Type B pancreatic cell (in vitro differentiated cells): ENCODE measurements at places on chromosomes 1 and 21.

DNA sequence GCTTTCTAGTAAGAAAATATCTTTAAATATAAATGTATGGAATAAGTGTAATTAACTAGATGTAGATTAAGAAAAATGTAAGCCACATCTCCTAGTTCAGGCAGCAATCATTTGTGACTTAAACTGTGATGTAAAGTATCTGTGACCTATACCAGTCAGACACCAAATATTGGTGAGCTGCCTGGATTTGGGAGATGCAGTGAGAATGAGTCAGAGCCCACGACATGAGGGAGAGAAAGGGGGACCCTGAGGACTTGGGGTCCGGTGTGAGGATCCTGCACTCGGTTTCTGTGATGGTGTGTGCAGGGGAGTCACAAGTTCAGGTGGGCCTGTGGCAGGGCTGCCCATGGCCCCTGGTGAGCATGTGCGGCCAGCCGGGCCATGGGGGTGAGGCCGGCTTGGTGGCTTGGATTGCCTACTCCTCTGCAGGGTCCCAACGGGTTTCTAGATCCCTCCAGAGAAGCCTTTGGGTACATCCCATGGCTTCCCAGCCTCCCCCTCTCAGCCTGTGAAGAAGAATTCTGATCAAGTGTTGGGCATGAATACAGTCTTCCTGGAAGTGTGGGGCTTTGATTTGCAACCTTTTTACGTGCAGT lies 19.0 kb upstream of the ABCG1 start:
- DNase-seq, result no peak

DNA sequence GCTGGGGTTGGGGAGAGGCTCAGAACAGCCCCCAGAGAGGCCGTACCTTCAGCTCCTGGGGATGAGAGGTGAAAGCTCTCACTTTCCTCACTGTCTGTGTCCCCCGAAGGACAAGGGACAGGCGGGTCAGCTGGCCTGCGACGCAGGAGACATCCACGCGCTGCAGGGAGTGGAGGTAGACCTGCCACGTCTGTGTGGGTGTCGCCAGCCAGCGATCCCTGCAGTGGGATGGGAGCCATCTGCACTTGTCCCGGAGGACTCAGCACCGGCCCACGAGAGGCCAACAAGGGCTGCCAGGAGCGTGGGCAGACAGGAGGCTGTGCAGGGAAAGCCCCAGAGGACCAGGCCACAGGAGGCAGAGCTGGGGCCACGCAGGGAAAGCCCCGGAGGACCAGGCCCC lies 127.2 kb downstream of the NPHP4 start:
- no peak for DNase-seq

DNA sequence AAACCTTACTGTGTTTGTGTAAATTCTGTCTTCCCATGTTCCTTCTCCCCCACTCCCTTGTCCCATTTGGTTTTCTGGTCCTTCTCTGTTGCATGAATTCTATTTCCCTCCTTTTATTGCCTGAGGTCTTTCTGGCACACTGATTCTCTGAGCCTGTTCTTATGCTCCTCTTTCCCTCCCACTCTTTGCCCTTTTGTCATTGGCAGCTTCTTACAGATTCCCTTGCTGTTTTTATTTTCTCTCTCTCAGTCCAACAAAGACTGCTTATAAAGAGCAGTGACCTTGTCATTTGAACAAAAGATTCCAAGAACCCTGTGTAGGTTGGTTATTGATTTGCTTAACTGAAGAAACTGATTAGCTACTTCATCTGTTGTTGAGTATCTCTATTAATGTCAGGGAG lies 49.7 kb downstream of the GPR52 start:
- DNase-seq, result no peak

- no peak for DNase-seq
Observed at GRCh38 chr21:35484851-35485250, 435.7 kb upstream of the RUNX1 start.

- DNase-seq, result no peak
Observed at GRCh38 chr1:179325836-179326235, 32.2 kb downstream of the SOAT1 start.

GRCh38 chr1:164644774-164645644 lies 86.0 kb downstream of the PBX1 start:
- no peak for DNase-seq

DNA sequence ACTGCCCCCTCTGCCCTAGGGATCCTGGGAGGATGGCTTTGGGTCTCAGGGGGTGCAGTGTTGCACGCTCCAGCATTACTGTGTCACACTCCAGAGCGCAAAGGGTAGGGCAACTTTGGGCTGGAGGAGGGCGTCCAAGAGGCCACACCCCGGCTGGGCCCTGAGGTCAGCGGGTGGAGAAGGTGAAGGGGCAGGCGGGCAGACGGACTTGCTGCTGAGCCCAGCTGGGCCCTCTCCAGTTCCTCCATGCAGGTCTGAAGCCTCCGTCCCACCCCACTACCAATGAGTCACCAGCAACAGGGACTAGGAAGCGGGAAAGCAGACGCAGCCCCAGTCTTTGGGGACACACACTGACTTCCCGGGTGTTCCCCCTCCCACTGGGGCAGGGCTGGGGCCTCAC lies 116.0 kb downstream of the CASZ1 start:
- DNase-seq, result no peak

- no peak for DNase-seq
Observed at GRCh38 chr1:220278991-220279390, 6.7 kb upstream of the RAB3GAP2 start.
